ENCODE measurements at places on chromosomes 16 and 17.
A peak's percentile ranks its signal among the peaks of the same experiment; 100 is the strongest.

GRCh38 chr16:78275420-78275819 lies 176.0 kb downstream of the WWOX start:
- DNase-seq, result no peak

DNA sequence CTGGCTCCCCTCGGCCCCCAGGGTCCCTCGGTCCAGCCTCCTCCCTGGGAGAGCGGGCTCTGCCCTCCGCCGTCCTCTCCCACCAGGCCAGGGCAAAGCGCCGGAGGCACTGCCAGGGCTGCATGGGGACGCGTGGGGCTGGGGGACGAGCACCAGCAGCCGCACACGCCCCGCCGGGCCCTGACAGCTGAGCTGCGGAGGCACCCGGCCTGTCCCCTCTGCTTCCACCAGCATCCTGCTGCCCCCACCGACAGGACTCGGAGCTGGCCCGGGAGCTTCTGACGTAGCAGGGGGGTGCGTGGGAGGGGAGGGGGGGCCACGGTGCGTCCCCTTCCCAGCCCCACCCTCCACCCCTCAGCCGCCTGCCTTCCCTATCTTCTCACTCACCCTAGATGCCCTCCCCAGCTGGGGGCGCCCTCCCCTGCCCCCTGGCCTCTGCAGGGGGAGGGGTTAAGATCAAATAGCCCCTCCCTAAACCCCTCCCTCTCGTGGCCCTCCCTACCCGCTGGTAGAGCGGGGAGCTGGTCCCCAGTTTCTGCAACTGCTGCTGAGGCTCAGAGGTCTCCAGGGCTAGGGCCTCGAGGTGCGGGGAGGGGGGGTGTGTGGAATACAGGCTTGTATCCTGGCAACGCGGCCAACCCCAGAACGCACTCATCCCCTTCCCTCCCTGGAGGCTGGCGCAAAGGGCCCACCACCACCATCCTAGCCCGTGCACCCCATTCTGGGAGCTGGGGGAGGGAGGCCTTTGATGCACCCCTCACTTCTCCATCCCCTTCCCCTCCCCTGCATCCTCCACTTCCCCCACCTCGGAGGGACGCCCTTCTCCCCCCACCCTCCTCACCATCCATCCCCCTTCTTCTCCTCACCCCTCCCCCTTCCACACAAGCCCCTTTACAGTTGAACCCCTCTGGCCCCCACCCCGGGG lies 1.0 kb downstream of the SRCIN1 start:
- no peak for DNase-seq

- no peak for DNase-seq
These were observed 42.2 kb downstream of the ACTG1 start for GRCh38 chr17:81470270-81470943.

GRCh38 chr16:86625821-86626220 lies 47.5 kb downstream of the FOXL1 start:
- peak; percentile 41 for DNase-seq

DNA sequence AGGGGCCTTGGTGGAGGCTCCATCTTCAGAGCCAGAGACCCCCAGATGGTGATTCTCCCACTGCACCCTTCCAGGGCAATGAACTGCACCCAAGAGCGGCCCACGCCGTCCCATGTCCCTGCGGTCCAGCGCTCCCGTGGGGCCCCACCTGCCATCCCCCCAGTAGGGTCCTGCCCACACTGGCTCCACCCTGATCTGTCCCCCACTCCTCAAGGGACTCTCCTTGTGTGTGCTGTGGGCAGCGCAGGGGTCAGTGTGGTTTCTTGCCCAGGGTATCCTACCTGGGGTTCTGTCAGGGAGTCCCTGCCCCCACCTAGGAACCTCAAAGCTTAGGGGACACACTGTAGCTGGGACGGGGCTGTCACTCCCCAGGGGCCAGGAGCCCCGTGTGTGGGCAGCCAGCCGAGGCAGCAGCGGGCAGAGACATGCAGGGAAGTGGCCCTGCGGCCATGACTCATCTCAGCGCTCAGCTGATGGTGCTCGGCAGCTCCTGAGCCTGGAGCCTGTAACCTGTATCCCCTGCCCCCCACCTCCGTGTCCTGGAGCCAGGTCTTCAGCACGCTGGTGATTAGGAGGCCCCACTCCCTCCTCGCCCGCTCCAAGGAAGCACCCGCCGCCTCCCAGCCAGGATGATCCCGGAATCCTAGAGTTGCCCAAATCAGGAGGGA lies 35.7 kb upstream of the SSTR5 start:
- peak; percentile 20 for DNase-seq

DNA sequence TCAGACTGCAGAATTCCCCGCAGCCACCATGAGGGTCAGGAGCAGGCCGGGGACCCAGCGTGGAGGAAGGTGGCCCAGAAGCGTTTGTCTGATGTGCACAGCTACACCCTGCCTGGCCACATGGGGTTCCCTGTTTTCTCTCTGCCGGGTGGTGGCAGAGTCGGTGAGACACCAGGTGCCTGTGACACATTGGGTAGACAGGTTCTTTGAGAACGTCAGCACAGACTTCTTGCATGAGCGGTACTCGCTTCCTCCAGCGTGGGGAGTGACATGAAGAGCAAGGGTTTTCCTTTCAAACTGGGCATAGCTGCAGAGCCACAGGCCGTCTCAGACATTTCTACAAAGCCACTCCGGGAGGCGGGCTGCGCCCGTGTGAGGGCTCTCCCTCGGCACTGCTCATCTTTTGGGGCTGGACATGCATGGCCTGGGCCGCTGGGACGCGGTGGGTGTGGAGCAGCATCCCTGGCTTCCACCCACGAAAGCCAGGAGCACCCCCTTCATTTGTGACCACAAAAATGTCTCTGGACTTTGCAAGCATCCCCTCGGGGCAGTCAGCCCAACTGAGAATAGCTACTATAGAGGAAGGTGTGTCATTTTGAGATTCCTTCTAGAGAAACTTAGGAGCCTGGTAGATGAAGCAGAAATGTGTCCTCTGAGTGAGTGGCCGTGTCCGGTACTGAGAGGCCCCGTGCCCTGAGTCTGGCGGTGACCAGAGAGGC lies 26.0 kb downstream of the NME3 start:
- DNase-seq, result no peak

GRCh38 chr17:37225465-37225864 lies 150.3 kb upstream of the C17orf78 start:
- DNase-seq, result peak; percentile 25

DNA sequence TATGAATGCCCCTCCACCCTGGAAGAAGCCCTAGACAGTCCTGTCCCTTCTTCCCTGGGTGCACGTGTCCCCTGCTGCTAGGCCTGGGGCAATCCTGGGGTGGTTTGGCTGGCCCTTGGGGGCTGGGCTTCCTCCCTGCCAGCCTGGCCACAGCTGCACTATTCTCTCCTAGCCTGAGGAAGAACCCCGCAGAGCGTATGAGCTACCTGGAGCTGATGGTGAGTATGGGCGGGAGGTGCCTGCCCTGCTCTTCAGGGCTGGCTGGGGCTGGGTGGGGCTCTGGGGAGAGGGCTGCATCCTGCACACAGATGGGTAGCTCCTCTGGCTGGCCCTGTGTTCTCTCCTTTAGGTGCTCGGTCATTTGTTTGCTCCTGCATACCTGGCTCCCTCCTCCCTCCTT lies 28.8 kb downstream of the MAP2K3 start:
- DNase-seq, result no peak

- DNase-seq, result no peak
These were observed 43.5 kb downstream of the PHKB start for GRCh38 chr16:47504599-47504998.

- peak; percentile 37 for DNase-seq
These were observed 14.9 kb downstream of the NAA60 start for GRCh38 chr16:3458278-3458851.

GRCh38 chr17:72764632-72765041 lies 327.9 kb downstream of the SLC39A11 start:
- DNase-seq, result no peak

DNA sequence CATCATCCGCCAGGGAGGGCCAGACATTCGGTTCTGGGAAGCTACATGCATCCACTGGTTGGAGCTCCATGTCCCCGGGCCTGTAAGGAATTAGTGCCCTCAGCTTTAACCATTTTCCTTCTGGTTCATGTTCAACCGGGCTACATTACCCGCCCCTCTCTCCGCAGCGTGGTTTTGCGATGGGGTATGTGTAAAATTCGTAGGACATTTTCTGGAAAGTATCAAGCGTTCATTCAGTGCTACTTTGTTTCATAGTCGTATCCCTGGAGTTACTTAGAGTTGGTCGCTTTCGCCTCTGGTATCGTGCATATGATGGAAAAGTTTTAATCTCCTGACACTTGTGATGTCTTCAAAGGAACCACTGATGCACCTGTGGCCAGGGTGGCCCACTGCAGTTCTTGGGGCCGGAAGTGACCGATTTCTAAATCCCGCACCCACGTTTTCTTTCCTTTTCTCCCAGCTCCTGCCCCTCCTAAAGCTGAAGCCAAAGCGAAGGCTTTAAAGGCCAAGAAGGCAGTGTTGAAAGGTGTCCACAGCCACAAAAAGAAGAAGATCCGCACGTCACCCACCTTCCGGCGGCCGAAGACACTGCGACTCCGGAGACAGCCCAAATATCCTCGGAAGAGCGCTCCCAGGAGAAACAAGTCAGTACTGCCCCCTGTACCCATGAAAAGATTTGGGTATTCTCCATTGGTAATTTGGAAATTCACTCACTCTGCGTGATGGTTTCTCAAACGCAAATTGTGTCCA lies 637 bp downstream of the RPL23A start:
- DNase-seq, result peak; percentile 27

- no peak for DNase-seq
These were observed 17.1 kb downstream of the TSPOAP1 start for GRCh38 chr17:58311429-58311894.

DNA sequence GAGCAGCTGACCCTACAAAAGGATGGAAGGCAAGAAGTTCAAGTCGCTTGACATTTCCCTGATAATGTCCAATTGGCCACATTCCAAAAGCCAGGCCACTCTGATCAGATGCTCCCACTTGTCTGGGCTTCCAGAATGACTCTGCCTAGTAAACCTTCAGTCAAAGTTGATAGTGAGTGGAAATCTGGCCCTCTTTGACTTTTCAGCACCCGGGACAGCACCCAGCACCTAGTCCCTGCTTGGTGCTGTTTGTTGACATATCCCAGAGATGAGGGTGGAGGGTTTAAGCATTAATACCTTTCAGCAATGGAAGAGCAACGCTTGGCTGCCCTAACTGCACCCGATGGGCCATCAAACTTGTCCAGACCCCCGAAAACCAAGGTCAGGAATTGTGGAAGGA lies 131.3 kb downstream of the AIPL1 start:
- DNase-seq, result peak; percentile 60

GRCh38 chr16:66751303-66751991 lies at the start of gene DYNC1LI2:
Gene DYNC1LI2 (minus strand): TSS chr16:66751609. CDS start chr16:66751591, 18 bp downstream.
- peak; percentile 80 for DNase-seq

- peak; percentile 95 for DNase-seq
These were observed 60.6 kb downstream of the SCNN1B start for GRCh38 chr16:23362460-23363317.

- no peak for DNase-seq
These were observed 12.9 kb upstream of the TEKT3 start for GRCh38 chr17:15354256-15354655.

- no peak for DNase-seq
These were observed 1.2 kb downstream of the EPN3 start for GRCh38 chr17:50533720-50534148.

- no peak for DNase-seq
These were observed 76.0 kb downstream of the CMIP start for GRCh38 chr16:81520560-81521135.

GRCh38 chr16:17027488-17028129 lies 443.2 kb downstream of the XYLT1 start:
- no peak for DNase-seq

- no peak for DNase-seq
These were observed 30.6 kb downstream of the MYO18A start for GRCh38 chr17:29149431-29150064.

GRCh38 chr16:73483076-73483791 lies 435.3 kb upstream of the ZFHX3 start:
- no peak for DNase-seq

DNA sequence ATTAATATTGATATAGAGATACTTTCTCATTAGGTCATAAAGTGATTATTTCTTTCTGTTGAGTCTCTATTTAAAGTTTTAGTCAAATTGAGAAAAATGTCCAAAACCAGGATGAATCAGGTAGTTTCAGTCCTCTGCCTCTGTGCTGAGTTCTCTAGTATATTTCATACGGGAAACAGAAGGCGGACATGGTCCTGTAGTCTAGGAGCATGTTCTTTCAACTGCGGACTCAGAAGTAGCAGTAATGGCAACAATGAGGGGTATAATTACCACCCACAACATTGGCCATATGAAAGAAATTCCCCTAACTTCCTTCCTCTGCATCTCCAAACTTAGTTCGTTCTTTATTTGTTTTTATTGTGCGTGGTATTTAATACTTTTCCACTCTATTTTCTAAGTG lies 50.1 kb downstream of the TBX4 start:
- no peak for DNase-seq

GRCh38 chr17:81865733-81866439 lies 5.3 kb downstream of the ARHGDIA start:
- DNase-seq, result no peak

GRCh38 chr17:4796552-4796920 lies 572 bp downstream of the PSMB6 start:
- DNase-seq, result peak; percentile 65

- DNase-seq, result peak; percentile 87
These were observed 19.9 kb downstream of the SNX11 start for GRCh38 chr17:48127371-48128051.

- DNase-seq, result no peak
These were observed 13.7 kb downstream of the C16orf95 start for GRCh38 chr16:87303431-87303930.

- no peak for DNase-seq
These were observed 13.2 kb downstream of the STARD3 start for GRCh38 chr17:39650121-39650579.

- no peak for DNase-seq
These were observed 30.0 kb downstream of the IL21R start for GRCh38 chr16:27431773-27432532.

DNA sequence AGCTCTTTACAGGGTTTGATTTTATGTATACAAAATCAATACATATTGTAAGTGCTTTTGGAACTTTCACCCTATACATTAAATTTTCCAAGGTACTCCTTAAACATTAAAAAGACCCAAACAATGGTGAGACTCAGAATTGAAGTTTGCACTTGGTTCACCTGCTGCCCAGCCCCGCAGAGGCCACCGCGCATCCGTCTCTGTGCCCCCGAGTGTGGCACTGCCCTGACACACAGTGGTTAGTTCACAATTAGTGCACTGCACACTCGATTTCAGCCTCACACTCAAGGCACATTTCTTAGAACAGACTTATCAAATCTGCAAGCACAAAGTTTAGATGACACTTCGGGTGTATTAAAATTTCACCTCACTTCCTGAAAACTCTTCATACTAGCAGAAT lies 38.3 kb downstream of the USP7 start:
- DNase-seq, result no peak

DNA sequence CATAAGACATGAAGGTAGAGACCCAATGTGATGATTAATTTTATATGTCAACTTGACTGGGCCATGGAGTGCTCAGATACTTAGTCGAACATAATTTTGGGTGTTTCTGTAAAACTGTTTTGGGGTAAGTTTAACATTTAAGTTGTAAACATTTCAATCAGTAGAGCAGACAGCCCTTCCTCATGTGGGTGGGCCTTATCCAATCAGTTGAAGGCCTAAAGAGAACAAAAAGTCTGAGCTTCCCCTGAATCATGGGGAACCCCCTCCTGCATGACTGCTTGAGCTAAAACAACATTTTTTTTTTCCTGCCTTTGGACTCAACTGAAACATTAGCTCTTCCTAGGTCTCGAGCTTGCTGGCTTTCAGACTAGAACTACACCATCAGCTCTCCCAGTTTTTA lies 327.3 kb upstream of the SOX9 start:
- DNase-seq, result no peak
